ENCODE measurements at places on chromosomes 12 and 14.

- DNase-seq: no peak
Measured at GRCh38 chr12:116624516-116624915, 65.3 kb downstream of the MAP1LC3B2 start.

GRCh38 chr12:49553512-49554088 is 14.3 kb downstream of the MCRS1 start:
- DNase-seq: peak; percentile 72

DNA sequence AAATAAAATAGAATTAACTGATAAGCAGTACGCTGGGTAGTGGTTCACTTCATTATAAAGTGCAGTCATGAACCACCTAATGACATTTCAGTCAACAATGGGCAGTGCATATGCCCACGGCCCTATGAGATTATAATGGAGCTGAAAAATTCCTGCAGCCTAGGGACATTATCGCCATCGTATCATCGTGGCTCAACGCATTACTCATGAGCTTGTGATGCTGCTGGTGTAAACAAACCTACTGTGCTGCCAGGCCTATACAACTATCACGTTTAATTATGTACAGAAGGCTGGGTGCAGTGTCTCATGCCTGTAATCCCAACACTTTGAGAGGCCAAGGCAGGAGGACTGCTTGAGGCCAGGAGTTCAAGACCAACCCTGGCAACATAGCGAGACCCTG is 62.3 kb upstream of the TMEM263 start:
- DNase-seq: no peak

GRCh38 chr14:54471641-54472040 is 17.1 kb downstream of the GMFB start:
- DNase-seq: no peak

Data from GM13976 (cell line).